ENCODE measurements at places on chromosomes 6 and 20. TPM values are rescaled to one million over a fixed set of nuclear protein-coding genes. Genes with fewer than 3 reads are reported as not detected.

SRSF12 gene
- 0.36 TPM for total RNA-seq

SLC17A2 gene
- total RNA-seq: not detected

LHFPL5 gene
- not detected for total RNA-seq

DCDC2 gene
- 0.16 TPM for total RNA-seq

OR2B6 gene
- not detected for total RNA-seq

MROH8 gene
- total RNA-seq: 1.6 TPM

TDP2 gene
- 19.3 TPM for total RNA-seq

TNFRSF21 gene
- 80.1 TPM for total RNA-seq

PLCB4 gene
- 55.3 TPM for total RNA-seq

Data from hair follicle dermal papilla cell (primary cell).